ENCODE measurements at places on chromosomes 1 and 21.

- DNase-seq, result no peak
Measured at GRCh38 chr1:35452106-35452774, 105.0 kb downstream of the KIAA0319L start.

DNA sequence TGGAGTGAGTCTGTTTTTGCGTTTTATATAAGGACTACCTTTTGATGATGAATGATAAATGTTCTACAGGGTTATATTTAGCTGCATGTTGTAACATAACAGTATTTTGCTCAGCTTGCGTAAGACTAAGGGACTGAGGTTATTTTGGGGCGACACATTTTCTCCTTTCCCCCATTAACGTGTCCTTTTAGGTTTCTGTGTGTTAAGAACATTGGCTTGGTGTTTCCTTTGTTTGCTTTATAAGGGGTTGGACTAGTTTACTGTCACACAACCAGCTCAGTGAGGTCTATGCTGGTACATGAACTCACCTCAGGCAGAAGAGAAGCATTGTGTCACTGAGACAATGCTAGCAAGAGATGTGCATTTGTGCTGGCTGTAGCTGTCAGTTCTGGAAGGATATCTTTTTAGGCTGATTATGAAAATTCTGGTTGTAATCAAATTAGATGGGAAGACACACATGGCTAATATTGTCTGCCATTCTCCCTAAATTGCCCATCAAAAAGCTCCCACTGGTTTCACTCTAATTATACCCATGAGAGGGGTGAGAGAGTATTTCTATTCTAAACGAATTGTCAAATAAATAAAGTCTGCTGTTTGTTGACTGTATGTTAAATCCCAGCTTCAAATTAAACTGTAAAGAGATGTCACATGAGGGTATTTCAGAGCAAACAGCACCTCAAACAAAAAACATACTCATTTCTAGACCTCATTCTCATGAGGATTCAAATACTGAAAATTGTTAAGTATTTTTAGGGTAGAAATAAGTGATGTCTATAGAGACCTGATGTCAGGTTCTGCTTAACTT, 62.6 kb downstream of the CDC14A start:
- no peak for DNase-seq

DNA sequence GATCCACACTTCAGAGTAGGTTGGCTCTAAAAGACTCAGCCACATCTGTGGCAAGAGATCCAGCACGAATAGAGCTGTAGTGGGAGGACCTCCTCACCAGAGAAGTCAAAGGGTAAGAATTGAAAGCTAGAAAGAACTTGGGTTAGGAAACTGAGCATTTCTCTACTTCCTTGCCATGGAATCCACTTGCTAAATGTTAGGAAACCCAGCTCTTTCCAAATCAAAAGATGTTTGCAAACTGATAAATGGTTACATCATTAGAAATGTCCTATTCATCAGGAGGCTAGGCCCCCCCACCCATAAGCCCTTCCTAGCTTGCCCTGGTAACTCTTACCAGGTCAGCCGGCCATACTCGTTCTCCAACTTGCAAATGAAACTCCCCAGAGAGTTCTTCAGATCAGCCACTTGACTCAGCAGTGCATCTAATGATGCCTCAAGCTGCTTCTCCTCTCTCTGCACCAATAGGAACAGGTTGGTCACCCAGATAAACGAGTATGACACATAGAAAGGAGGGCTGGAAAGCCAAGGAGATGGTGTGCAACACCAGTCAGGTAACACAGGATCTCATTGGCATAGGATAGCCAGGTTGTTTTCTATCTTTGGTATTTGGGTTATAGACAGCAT, 1.5 kb downstream of the MED8 start:
- no peak for DNase-seq

DNA sequence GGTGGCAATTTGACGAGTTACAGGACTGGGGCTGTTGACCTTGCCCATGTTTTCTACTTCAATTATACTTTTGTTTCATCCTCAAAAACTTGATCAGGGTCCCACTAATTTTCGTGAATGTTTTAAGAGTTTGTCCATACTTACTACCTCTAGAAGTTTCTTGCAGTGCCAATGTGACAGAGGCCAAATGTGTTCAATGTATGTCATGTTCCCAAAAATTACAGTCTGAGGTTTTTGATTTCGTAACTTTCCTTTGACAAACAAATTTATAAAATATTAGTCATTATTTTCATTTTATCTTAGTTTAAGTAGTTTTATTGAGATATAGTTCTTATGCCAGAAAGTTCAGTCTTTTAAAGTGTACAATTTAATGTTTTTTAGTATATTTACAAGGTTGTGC, 15.3 kb downstream of the VPS13D start:
- DNase-seq, result no peak

DNA sequence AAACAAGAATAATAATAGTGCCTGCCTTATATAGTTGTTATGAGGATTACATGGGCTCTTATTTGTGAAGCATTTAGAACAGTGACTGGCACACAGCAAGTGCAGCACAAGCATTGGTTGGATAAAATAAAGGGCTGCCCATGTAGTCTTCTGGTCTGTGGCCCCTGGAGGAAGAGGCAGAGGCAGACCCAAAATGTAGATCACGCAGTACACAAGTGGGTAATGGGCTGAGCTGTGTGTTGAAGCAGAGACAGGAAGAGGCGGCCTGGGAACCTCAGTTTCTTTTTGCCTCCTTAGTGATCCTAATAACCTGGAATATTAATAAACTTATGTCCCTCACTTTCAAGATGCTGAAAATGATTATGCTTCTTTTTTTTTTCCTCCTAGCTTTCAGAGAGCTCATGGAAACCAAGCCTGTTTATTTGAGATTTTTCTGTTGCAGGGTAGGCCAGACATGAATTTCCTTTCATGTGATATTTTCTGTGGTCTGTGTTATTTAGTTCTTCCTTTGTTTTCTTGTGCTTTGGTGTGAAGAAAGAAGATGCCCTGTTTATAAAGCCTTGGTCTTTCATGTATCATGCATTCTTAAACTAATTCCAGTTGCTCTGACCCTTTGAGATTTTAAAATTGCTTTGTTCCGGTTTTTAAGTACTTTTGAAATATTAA, 42.5 kb downstream of the LRRC8D start:
- DNase-seq, result no peak

- no peak for DNase-seq
Measured at GRCh38 chr1:185972096-185972850, 238.1 kb downstream of the HMCN1 start.

GRCh38 chr1:25148673-25149300, 83.5 kb downstream of the SYF2 start:
- no peak for DNase-seq

GRCh38 chr1:9186082-9186859, 48.3 kb upstream of the H6PD start:
- no peak for DNase-seq

- no peak for DNase-seq
Measured at GRCh38 chr1:86183810-86184209, 27.2 kb upstream of the COL24A1 start.

Data from stimulated activated CD8-positive, alpha-beta memory T cell treated with anti-CD3 and anti-CD28 coated beads, Interleukin-4, amount 100 ng/mL, for 1 hour (primary cell).